Spinal cord (tissue), 10 donors: ENCODE measurements at places on chromosomes 2 and 18.
A peak's percentile ranks its signal among the peaks of the same experiment; 100 is the strongest.

GRCh38 chr2:101036562-101036961 lies 34.5 kb downstream of the RPL31 start:
- H3K27ac ChIP-seq, result no peak overlapping the region
- DNase-seq, result no peak
- H3K4me3 ChIP-seq, result no peak overlapping the region
- H3K36me3 ChIP-seq, result peaks cover 38% of the 10 kb centered on the region

- H3K4me3 ChIP-seq, result no peak overlapping the region
- no peak for DNase-seq
- H3K27ac ChIP-seq, result no peak overlapping the region
- H3K4me1 ChIP-seq, result peaks cover 22% of the 10 kb centered on the region
- no peaks in the 10 kb centered on the region for H3K36me3 ChIP-seq
Observed at GRCh38 chr2:8923183-8923582, 80.3 kb downstream of the MBOAT2 start.

- no peaks in the 10 kb centered on the region for H3K4me1 ChIP-seq
- no peaks in the 10 kb centered on the region for H3K27me3 ChIP-seq
Observed at GRCh38 chr2:142693171-142693950, 184.1 kb upstream of the KYNU start.

- no peak overlapping the region for H3K27ac ChIP-seq
- no peaks in the 10 kb centered on the region for H3K4me1 ChIP-seq
- DNase-seq, result no peak
- no peak overlapping the region for H3K4me3 ChIP-seq
- H3K27me3 ChIP-seq, result no peaks in the 10 kb centered on the region
- no peaks in the 10 kb centered on the region for H3K36me3 ChIP-seq
Observed at GRCh38 chr2:101560780-101561315, 85.9 kb upstream of the RFX8 start.

- peak overlapping the region; percentile 50 for H3K27ac ChIP-seq
- H3K4me1 ChIP-seq, result peaks cover 50% of the 10 kb centered on the region
- no peaks in the 10 kb centered on the region for H3K27me3 ChIP-seq
- H3K36me3 ChIP-seq, result no peaks in the 10 kb centered on the region
- H3K4me3 ChIP-seq, result no peak overlapping the region
Observed at GRCh38 chr18:13565228-13565627, 161.1 kb downstream of the FAM210A start.

- H3K27me3 ChIP-seq, result no peaks in the 10 kb centered on the region
- no peak for DNase-seq
- H3K4me3 ChIP-seq, result no peak overlapping the region
- H3K27ac ChIP-seq, result no peak overlapping the region
Observed at GRCh38 chr2:207459990-207460757, 69.6 kb upstream of the CREB1 start.

DNA sequence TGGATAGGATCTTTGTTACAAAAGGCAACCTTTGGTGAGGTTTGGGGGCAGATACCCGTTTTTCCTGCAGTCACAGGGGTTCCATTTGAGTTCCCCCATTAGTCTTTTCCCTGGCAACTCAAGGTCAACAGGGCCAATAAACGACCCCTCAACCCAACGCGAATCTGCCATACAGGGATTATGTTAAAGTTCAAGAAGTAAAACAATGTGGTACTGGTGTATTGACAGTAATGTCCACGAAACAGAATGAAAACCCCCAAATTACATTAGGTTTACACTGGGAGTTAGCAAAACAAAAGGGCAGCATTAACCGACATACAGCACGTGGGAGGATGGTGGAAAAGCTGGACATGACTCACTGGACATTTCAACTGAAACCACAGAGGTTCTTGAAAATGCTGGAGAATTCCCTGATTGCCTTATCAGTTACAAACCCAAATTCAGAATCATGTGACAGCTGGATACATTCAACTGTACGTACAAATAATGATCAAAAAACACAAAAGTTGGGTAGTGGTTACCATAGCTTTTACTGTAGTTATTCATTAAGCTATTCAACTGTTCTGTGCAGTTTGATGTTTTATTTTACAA lies 4.9 kb upstream of the IMP4 start:
- H3K27ac ChIP-seq, result no peak overlapping the region
- peaks cover 20% of the 10 kb centered on the region for H3K4me1 ChIP-seq
- no peak overlapping the region for H3K4me3 ChIP-seq
- no peak for DNase-seq
- H3K36me3 ChIP-seq, result peaks cover 22% of the 10 kb centered on the region
- no peaks in the 10 kb centered on the region for H3K27me3 ChIP-seq

DNA sequence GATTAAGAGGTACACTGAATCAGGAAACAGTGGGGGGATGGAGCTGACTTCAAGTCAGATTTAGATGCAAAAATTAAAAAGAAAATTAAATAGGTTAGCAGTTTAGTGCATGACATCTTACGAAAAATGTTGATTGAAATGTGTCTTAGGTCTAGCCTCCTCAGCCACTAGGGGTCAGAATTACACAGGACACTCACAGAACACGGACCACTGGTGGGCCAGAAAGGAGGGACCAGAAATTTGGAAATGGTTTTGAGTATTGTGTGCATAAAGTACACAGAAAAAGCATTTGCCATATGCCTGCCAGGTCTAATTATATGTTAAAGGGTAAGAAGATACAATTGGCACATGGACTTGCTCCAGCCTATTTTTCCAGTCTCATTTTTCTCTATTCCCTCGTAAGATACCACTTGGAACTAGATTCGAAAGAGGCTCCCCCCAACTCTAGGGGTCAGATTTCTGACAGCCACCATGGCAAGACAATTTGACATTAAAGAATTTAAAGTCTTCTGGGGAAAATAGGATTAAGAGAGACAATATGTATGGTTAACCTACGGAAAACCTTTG lies 550.2 kb upstream of the SETBP1 start:
- DNase-seq, result peak; percentile 88
- H3K27me3 ChIP-seq, result no peaks in the 10 kb centered on the region
- H3K4me1 ChIP-seq, result no peaks in the 10 kb centered on the region
- no peak overlapping the region for H3K27ac ChIP-seq
- H3K4me3 ChIP-seq, result no peak overlapping the region
- H3K36me3 ChIP-seq, result no peaks in the 10 kb centered on the region

DNA sequence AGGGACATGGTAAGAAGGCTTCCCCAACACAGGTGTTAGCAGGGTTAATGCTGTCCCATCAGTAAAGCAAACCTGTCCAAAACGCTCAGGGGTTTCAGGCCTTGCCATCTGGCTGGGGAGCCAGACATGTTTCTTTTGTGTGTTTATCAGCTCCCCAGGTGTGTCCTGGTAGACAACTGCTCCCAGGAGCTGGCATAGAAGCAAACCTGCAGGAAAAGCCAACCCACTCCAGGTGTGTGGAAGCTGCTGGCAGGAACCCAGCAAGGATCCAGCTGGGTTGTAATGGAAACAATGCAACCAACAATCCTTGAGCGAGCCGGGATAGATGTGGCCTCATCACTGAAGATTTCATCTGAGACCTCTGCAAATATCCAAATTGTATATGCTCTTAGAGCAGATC lies 123.1 kb downstream of the RAB3GAP1 start:
- H3K36me3 ChIP-seq, result peaks cover 3% of the 10 kb centered on the region
- no peaks in the 10 kb centered on the region for H3K4me1 ChIP-seq
- no peaks in the 10 kb centered on the region for H3K27me3 ChIP-seq
- DNase-seq, result no peak

- H3K36me3 ChIP-seq, result peaks cover 19% of the 10 kb centered on the region
- H3K4me1 ChIP-seq, result peaks cover 30% of the 10 kb centered on the region
- DNase-seq, result peak; percentile 63
- no peak overlapping the region for H3K27ac ChIP-seq
- H3K4me3 ChIP-seq, result no peak overlapping the region
Observed at GRCh38 chr18:48866028-48866733, 84.6 kb downstream of the SMAD7 start.

DNA sequence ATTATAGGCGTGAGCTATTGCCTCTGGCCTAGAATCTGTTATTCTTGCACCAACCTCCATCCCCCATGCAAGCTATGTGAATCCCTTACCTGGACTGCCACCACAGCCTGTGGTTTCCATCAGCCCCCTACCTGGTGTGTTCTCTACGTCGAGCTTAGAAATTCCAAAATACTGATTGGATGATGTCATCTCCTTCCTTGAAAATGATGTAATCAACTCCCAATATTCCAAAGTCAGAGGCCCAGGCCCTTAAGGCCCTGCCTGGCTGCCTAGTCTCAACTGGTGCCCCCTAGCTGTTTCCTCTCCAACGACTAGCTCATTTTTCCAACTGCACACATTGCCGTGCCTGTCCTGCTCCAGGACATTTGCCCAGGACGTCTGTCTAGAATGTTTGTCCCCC lies 41.3 kb upstream of the GBX2 start:
- H3K27me3 ChIP-seq, result peaks cover 15% of the 10 kb centered on the region
- H3K36me3 ChIP-seq, result no peaks in the 10 kb centered on the region
- no peak overlapping the region for H3K27ac ChIP-seq
- no peak overlapping the region for H3K4me3 ChIP-seq
- H3K4me1 ChIP-seq, result peaks cover 8% of the 10 kb centered on the region

GRCh38 chr2:26526589-26526988 lies 48.7 kb upstream of the OTOF start:
- peaks cover 24% of the 10 kb centered on the region for H3K4me1 ChIP-seq
- H3K27me3 ChIP-seq, result no peaks in the 10 kb centered on the region
- no peaks in the 10 kb centered on the region for H3K36me3 ChIP-seq
- DNase-seq, result no peak
- no peak overlapping the region for H3K4me3 ChIP-seq

DNA sequence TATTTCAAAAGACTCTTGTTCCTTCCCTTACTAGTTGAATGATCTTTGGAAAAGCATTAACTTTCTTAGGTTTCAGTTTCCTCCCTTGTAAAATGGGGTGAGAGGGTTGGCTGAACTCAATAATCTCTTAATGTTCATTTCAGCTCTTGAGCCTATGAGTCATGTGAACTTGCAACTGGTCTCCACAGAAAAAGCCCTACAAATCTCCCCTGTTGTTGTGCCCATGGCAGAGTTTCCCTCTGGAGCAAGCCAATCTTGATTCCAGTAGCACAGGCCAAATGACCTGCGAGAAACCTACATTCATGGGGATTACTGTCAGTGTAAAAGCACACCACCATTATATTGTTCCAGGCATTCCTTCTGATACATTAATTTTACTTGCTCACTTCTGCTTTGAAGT lies 388.9 kb downstream of the ALK start:
- H3K36me3 ChIP-seq, result no peaks in the 10 kb centered on the region
- peaks cover 2% of the 10 kb centered on the region for H3K27me3 ChIP-seq
- H3K4me3 ChIP-seq, result no peak overlapping the region
- peaks cover 5% of the 10 kb centered on the region for H3K4me1 ChIP-seq

- H3K36me3 ChIP-seq, result no peaks in the 10 kb centered on the region
- H3K27ac ChIP-seq, result no peak overlapping the region
- H3K4me1 ChIP-seq, result no peaks in the 10 kb centered on the region
- H3K4me3 ChIP-seq, result no peak overlapping the region
- no peaks in the 10 kb centered on the region for H3K27me3 ChIP-seq
- no peak for DNase-seq
Observed at GRCh38 chr2:104888489-104889258, 34.8 kb downstream of the POU3F3 start.
